ENCODE measurements at places on chromosomes 12 and 14.

- DNase-seq, result peak; percentile 71
Observed at GRCh38 chr14:100662879-100663760, 63.6 kb upstream of the DLK1 start.

DNA sequence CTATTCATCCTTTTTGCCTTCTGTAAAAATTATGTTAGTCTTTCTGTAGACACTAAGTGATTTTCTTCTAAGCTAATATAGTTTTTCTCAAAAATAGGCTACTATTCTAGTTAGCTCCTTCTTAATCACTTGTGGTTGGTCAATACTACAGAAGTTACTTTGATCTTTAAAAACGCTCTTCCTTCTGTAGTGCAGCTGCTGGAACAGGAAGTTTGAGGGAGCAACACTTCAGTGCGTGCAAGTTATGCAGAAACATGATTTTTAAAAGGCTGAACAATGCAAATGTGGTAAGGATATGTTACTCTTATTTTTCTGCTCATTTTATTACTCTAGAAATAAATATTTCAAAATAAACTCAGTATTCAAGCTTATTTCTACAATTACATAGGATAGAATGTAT, 11.1 kb upstream of the RERGL start:
- DNase-seq, result no peak

DNA sequence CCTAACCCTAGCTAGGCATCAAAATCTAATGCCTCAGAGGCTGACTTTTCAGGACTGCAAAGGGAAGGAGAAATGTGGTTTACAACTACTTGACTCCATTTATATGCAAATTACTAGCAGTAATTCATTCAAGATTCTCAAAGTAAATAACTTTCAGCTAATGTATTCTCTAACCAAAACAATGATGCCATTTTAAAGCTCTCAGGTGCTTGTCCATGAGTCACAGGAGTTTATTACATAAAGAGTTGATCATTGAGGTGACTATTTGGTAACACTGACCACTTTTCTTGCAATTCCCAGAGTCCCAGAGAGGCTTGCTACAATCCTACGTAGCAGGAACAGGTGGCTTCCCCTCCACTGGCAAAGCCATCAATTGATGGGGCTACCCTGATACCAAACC, 109.0 kb upstream of the SLC35F4 start:
- DNase-seq, result no peak

DNA sequence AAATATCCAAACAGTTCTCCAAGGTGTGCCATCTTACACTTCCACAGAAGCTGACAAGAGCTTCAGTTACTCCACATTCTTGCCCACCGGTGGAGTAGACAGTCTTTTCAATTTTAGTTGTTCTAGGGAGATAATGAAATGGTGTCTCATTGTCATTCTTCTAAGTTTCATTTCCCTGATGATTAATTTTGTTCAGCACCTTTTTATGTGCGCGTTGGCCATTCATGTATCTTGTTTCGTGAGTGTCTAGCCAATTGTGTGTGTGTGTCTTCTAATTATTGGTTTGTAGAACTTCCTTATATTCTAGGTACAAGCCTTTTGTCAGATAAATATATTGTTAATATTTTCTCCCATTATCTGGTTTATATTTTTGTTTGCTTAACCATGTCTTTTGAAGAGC, 63.1 kb downstream of the GLT1D1 start:
- no peak for DNase-seq

GRCh38 chr12:28611115-28611435, 420.8 kb downstream of the CCDC91 start:
- DNase-seq, result no peak

DNA sequence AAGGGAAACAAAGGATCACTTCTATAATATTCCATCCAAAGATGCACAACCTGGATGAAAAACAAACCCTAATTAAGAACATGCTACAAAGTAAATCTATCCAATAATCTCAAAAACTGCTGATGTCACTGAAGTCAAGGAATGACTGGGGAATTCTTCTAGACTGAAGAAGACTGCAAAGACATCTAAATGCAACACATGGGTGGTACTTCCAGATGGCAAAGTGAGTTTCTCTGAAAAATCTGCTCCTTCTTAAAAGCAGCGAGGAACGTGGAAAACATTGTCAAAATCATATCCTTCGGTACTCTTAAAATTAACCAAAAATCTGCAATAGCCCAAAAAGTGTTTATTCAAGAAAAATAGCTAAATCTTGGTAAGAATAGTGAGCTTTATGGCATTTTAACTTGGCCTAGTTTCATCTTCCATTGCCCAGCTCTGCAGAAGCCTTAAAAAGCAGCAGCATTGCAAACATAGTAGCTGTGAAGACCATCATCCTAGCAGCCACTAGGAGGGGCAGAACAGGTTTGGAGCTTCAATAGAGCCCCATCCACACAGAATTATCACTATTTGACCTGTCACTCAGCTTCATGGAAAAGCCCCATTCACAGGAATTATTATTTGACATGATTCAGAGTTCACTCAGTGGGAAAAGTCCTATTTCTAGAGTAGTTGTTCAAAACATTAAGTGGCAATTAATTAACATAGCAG, 7.4 kb downstream of the CLEC14A start:
- no peak for DNase-seq

- DNase-seq, result no peak
Observed at GRCh38 chr12:110458756-110459155, 8.6 kb upstream of the ARPC3 start.

- DNase-seq, result peak; percentile 68
Observed at GRCh38 chr14:79369359-79370332, 841.7 kb downstream of the DIO2 start.

- no peak for DNase-seq
Observed at GRCh38 chr14:35158951-35159653, 36.8 kb downstream of the PRORP start.

DNA sequence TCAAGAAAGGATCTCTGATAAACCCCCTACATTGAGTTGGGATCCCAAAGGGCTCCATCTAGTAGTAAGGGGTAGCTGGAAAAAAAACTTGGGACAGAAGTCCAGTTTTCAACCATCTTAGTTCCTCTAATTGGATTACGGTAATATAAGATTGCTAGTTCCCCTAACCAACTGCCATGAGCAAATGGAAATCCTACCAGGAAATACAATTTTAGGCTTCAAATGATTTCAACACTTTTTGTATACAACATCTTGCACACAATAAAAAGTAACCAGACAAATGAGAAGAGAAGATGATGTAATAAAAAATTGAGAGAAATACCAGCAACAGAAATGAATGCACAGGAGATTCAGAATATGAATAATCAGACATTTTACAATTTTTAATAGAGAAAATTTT, 73.0 kb downstream of the TSHR start:
- no peak for DNase-seq

DNA sequence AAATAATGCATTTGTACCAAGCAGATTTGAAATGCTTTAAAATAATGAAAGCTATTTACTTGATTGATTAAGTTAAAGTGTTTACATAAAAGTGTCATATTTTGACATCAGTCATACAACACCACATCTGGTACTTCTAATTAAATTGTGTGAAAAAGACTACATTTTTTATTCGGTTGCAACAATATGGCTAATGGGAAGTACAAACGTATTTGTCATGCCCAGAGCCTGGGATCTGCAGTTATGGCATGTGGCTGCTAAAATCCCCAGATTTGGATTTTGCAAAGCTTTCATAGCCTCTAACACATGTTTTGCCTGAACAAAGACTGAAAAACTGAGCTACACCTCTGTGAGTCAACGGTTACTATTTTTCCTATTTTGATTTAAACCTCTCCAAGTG, 66.6 kb downstream of the LLPH start:
- DNase-seq, result no peak
